ENCODE measurements at places on chromosomes 2 and 18.

- DNase-seq = peak; percentile 57
Observed at GRCh38 chr2:147173189-147173581, 671.6 kb upstream of the ACVR2A start.

- no peak for DNase-seq
Observed at GRCh38 chr2:64799592-64800252, 146.0 kb upstream of the SERTAD2 start.

DNA sequence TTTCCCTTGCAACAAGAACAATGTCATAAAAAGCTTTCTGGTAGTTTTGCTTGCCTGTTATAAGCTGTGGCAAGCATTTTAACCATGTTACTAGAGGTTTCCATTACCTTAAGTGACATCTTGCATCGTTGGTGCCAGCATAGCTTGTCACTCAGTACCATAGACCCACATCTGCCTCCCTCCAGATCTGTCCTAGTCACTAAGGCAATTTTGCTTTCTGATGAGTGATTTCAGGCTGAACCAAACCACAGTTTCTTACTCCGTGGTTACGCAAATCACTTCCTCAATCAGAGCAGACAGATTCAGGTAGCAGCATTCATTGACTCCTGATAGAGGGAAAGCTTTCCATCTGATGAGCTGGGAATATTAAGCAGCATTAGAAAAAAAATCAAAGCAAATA is 1057.5 kb upstream of the FAM98A start:
- DNase-seq = no peak

DNA sequence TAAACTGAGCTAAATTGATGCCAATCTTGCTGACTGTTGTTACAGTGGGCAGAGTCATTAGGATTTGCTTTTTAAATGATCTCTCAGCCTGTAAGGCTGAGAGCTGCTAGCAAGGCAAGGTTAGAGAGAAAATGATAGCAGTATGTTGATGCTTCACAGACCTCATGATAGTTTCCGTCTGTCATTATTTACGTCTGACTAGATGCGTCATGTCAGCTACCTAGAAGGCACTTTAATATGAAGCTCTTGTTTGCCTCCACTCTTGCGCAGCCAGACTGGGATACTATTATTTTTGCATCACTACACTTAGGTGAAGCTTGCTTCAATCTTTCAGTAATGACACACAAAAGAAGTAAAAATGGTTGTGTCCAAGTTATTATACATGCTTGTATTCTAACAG is 313.8 kb downstream of the LNPK start:
- no peak for DNase-seq

DNA sequence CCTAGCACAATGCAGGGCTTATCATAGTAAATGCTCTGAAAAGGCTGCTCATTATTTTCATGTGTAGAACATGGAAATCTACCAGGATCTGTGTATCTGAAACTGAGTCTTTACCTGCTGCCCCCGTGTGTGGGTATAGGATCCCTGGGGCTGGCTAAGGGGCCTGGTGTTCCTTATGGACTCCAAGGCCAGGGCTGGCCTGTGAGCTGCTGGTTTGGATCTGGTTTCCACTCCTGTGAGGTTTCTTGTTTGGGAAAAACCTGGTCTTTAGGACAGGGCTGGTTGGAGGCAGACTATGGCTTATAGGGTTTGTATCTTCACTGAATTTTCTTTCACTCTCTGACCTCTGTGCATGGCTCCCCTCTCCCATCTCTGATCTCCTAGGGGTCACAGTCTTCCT is 80.8 kb downstream of the DYSF start:
- DNase-seq = no peak

Measured in astrocyte (in vitro differentiated cells and primary cell).